Brain microvascular endothelial cell (primary cell): ENCODE measurements at places on chromosomes 6 and 20.

- DNase-seq, result no peak
Measured at GRCh38 chr6:34036357-34037069, 109.4 kb downstream of the GRM4 start.

DNA sequence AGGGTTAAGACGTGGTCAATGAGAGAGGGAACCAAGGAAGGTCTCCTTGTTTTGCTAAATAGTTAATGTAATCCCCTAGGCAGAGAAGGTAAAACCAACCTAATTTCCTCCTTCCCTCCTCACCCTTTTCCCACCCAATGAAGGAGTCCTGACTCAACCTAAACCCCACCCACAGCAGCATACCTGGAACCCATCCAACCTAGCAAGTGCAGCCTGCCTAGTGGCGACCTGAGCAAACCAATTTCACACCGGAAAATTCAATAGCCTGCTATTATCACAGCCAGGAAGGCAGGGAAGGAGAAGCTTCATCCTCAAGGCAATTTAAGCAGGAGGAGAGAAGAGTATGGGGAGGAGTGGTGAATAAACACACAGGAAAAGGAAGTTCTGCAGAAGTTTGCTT lies 46.9 kb downstream of the OSTM1 start:
- no peak for DNase-seq

- DNase-seq, result no peak
Measured at GRCh38 chr6:102686461-102686860, 1293.0 kb downstream of the GRIK2 start.

- no peak for DNase-seq
Measured at GRCh38 chr6:143608906-143609305, 68.9 kb upstream of the PHACTR2 start.

DNA sequence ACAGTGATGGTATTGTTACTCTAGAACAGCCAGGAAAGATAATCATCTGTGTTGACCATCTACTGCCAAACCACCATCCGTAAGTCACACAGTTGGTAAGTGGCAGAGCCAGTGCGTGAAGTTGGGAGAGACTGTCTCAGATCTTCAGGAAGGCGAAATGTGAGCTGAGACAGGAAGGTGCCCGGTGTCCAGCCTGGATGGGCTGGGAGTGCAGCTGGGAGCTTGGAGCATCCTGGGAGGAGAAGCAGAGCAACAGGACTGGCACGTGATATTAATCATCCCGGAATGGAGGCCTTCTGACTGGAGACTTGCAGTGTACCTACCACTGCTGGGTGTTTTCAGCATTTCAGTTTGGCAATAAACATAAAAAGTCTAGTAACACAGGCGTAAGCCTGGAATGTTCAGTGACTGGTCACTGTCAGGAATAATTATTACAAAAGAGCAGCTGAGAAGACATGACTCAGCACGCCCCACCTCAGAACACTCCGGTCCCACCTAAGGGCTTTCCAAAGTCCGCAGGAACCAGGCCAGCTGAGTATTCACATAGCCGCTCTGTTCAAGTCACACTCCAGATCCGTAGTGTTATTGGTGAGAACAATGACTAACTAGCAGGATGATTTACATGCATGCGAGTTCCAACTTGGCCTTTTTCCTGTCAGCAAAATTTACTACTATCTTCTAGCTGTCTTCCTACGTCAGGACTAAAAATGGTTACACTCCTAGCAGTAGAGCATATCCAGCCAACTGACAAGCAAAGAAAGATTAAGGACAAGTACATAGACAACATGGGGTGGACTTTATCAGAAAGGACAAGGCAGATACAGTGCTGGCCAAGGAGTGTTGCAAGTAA lies 45.1 kb upstream of the PNRC1 start:
- DNase-seq, result peak; percentile 64

- peak; percentile 31 for DNase-seq
Measured at GRCh38 chr6:143026696-143027449, 33.8 kb upstream of the AIG1 start.
